ENCODE measurements at places on chromosomes 5 and 9.

GRCh38 chr5:83608122-83608521 is 112.5 kb downstream of the HAPLN1 start:
- DNase-seq: no peak

DNA sequence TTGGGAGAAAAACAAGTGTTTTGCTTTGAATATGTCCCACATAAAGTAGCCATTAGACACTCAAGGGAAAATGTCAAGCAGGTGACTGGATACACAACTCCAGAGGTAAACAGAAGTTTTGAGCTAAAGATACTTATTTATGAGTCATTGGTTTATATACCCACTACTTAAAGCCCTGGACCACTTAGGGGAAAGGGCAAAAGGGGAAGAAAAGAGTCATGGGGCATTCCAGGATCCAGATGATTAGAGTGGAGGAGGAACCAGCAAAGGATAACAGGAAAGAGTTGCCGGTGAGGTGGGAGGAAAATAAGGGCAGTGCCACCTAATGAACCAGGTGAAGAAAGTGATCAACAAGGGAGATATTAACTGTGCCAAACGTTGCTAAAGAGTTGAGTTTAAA is 254.2 kb upstream of the NR4A3 start:
- no peak for DNase-seq

GRCh38 chr9:116154976-116155697 is 1.5 kb downstream of the PAPPA start:
- DNase-seq: no peak

GRCh38 chr5:146040527-146040926 is 64.8 kb downstream of the PLAC8L1 start:
- DNase-seq: no peak

- no peak for DNase-seq
Measured at GRCh38 chr5:170640731-170641588, 137.1 kb downstream of the KCNIP1 start.

DNA sequence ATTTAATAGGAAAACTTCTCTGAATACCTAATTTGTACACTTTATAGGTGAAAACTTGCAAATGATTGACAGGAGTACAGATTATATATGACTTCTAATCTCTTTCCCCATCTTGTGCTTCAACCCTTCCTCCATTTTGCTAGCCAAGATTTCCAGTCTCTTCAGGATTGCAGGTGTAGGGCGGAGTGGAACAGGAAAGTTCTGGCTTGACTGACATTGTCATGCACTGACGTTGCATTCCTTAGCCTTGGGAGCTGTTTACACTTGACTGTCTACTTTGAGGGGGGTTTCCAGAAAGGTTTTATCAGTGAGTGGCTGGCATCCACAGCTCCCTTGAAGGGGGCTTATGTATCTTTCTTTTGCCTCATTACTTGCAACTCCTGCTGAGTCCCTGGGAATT is 34.1 kb upstream of the GRIA1 start:
- DNase-seq: no peak

DNA sequence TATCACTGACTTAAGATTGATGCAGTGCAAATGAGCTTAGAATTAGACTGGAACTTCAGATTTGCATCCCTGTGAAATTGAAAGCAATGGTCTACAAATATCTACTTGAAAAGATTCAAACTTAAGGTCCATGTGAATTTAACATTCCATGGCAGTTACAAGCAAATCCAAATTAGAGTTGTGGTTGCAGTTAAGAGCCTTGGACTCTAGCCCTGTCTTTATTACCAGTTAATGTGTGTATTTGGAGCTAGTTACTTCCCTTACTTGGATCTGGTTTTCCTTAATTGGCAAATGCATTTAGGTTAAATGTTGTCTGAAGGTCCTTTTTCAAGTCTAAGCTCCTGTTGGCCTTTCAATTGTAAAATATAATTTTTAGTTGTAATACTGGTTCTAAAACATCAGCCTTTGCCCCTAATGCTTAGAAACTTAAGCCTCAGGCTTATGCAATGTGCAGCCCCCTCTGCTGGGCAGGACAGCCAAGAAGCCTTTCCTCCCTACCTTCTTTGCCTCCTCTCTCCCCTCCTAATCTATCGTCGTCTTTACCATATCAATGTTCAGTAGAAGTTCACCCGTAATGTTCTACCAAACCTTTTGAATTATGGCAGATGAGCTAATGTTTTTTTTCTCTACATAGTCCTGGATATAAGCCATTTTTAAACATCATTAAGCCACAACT is 59.5 kb downstream of the ERMP1 start:
- no peak for DNase-seq

DNA sequence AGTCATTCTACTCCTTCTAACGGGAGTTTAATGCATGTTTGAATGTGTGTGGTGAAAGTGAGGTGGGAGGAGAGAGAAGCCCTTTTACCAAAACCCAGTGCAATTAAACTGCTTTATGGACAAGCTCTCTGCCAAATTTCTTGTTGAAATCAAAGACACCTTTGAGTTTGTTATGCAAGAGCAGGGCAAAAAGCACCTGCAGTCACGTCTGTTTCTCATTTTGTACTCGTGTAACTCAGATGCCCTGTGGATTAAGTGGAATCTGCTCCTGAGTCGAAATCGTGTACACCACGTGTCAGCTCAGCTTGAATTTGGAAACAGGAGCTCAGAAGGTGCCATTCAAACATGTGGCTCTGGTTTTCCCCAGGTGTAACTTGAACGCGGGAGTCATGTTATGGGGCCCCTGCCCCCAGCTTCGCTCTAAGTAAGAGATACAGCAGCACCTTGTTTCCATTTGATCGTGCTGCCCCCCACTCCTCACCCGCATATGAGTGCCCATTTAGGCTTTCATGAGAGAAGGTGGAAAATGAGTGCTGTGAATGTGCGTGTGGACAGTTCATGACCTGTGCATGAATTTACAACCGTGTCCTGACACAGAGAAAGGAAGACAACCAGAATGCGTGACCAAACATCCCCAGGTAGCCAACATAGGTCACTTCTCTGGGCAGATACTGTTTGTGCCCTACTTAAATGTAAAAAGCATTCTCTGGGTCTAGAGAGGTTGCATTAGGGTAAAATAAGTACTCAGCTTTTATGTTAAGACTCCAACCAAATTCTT is 347.0 kb upstream of the SLC30A5 start:
- no peak for DNase-seq

GRCh38 chr5:159768243-159768642 is 148.0 kb upstream of the ADRA1B start:
- DNase-seq: no peak

GRCh38 chr9:90991953-90992352 is 190.3 kb downstream of the SYK start:
- DNase-seq: no peak

DNA sequence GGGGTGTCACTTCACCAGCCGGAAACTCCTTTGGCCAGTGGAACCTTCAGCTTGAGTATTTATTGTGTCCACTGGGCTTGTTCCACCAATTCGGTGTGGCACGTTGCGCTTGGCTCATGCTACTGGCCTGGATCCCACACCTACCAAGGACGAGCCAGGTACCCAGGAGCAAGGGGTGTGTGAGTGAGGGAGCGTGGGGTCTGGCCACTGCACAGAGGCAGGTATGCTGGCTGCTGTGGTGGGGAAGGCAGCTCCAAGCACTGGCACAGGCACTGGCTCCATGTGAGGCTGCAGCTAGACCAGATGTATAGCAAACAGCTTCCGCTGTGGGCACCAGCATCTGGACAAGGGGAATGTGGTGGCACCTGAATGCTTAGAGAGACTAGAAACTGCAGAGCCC is 28.1 kb upstream of the CYLC2 start:
- DNase-seq: no peak

DNA sequence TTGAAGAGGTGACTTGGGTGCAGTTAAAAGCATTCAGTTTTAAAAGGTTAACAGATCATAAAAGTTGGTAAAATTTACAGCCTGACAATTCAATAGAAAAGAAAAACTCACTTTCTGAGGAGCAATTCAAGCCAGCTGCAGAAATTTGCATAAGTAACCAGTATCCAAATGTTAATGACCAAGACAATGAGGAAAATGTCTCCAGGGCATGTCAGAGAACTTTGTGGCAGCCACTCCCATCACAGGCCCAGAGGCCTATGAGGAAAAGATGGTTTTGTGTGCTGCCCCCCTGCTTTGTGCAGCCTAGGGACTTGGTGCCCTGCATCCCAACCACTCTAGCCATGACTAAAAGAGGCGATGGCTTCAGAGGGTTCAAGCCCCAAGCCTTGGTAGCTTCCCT is 1406.5 kb upstream of the ACO1 start:
- DNase-seq: no peak

GRCh38 chr9:16825971-16826625 is 44.4 kb downstream of the BNC2 start:
- no peak for DNase-seq
